ENCODE measurements at places on chromosomes 2 and 18. TPM values are rescaled to one million over a fixed set of nuclear protein-coding genes. Genes with fewer than 3 reads are reported as not detected.

Gene GAREM2
- 7.4 TPM for total RNA-seq

Gene HOXD1
- 0.26 TPM for total RNA-seq

Gene FAM110C
- total RNA-seq = 0.40 TPM

Gene FAM237A
- total RNA-seq = not detected

Gene COL4A4
- total RNA-seq = 2.0 TPM

Gene CNRIP1
- total RNA-seq = 1.6 TPM
